ENCODE measurements at places on chromosomes 1 and 21.

DNA sequence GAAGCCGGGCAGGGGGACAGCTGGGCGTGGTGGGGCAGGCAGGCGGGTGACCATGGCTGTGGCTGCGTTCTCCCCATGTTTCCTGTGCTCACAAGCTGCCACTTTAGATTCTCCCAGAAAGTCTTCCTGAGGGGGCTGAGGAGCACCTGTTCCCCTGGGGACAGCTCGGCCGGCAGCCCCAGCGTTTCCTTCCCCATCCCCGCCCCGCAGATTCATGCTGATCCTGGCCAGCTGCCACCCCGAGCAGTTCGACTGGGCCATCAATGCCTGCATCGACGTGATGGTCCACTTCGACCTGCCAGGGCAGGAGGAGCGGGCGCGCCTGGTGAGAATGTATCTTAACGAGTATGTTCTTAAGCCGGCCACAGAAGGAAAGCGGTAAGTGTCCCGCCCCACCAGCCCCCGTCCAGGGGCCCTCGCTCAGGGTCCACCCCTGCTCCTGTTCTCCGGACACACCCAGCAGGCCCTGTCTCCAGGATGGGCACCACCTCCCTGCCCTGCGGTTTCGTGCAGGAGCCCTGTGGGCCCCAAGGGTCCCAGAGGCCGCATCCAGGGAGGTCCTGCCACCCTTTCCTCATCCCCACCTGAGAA is 10.9 kb upstream of the ATAD3B start:
- no peak for DNase-seq

- DNase-seq, result no peak
Measured at GRCh38 chr1:25651824-25652741, 35.5 kb downstream of the MAN1C1 start.

GRCh38 chr1:205927676-205928075 is 15.6 kb downstream of the SLC26A9 start:
- no peak for DNase-seq

DNA sequence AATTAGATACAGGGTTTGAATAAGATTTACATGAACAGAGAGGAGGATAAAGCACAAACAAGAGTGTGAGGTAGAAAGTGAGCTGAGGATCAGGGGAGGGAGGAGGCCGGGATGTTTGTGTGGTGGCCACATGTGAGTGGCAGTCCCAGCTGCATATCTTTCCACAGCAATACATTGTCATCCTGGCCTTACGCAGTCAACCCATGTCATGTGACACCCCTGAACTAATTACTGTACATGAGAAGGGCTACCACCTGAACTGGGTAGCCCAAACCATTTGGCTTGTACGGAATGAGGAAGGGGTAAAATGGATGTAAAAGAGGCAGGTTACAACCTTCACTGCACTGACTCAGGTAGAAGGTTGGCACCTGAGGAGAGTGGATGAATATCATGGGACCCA is 4.2 kb downstream of the SLAMF7 start:
- no peak for DNase-seq

DNA sequence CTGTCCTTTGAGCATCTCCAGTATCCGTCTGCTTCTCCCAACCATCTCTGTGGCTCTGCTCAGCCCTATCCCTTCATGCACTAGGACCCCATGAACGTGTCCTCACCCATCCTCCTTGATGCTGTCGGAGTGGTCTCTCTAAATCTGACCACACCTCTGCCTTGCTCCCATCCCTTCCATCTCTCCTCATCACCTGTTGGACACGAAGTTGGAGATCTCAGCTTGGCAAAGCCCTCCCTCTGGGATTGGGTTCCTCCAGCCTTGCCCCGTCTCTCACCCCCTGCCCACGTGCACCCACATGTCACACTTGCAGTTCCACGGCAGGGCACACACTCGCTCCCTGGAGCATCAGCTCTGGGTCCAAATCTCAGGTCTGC is 135.7 kb downstream of the ACTL8 start:
- DNase-seq, result no peak

GRCh38 chr1:168497376-168497950 is 46.3 kb downstream of the XCL2 start:
- no peak for DNase-seq

GRCh38 chr1:243477731-243478290 is 222.0 kb downstream of the SDCCAG8 start:
- no peak for DNase-seq

GRCh38 chr1:40394491-40395172 is 21.1 kb downstream of the SMAP2 start:
- peak; percentile 70 for DNase-seq

DNA sequence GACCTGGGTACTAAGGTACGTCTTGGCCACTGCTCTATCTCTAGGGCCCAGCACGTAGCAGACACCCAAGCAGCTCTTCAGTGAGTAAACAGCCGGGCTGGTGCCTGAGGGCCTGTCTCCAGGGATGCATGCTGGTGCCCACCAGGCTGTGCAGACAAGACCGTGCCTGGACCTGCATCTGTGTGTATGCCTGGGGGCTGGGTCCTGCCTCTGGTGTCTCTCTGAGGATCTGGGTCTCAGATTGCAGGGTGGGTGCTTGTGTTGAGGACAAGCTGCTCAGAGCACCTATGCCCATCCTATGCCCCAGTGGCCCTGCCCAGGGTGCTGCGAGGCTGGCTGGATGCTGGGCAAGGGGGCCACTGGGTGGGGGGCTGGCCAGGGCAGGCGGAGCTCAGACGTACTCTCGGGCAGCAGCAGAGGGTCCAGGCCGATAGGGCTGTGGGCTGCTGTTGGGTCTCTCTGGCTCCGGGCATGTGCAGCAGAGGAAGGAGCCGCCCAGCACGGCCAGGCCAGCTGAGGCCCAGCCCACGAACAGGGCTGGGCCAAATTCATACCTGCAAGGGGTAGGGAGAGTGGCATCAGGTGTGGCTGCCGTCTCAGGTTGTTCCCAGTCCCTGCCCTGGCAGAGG is 4.4 kb downstream of the CLDN19 start:
- DNase-seq, result no peak
